ENCODE measurements at places on chromosomes 2 and 18.

DNA sequence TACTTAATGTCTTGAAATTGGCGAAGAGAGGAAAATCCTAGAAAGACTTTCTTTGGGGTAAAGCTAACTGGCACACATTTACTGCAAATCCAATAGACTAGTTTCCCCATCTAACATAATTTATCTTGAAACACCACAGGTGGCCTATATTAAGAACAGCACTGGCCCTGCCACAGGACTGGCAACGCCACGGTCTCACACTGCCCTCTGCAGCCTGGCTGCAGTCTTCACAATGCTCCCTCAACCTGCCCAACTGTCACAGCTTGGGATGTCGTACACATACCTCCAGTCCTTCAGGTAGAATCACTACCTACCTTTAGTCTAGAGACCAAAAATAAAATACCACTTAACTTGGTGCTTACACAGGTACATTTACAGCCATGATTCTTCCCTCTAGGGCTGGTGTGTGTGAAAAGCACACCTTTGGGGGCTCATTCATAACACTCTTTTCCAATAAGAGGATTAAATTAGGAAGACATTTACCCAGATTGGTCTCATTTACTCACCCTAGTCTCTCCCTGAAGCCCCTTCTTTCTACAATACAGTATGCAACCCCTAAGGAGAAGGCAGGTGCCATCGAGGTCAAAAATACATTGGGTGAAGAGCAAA lies 222.2 kb downstream of the C1D start:
- peak; percentile 68 for DNase-seq

DNA sequence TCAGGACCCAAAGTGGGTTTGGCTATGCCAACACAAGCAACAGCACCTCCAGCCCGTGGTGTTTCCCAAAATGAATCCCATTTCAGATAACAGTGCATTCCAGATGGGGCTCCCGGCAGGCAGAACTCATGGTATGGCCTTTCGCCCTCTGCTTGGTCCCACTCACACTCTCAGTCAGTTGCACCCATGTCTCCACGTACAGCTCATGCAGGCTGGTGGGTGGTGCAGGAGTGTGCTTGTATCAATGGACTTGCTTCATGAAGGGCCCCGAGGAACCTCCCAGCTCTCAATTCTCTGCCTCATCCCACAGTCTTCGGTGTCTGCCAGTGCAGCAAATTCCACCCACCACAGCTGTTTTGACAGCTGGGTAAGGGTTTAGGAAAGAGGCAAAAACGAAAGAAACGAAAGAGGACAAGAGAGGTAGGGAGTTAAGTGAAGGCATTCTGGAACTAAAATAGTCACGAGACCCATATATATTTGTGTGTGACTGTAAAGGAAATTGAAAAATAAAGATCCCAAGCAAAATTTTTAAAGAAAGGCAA lies 278.1 kb downstream of the DCDC2C start:
- no peak for DNase-seq

DNA sequence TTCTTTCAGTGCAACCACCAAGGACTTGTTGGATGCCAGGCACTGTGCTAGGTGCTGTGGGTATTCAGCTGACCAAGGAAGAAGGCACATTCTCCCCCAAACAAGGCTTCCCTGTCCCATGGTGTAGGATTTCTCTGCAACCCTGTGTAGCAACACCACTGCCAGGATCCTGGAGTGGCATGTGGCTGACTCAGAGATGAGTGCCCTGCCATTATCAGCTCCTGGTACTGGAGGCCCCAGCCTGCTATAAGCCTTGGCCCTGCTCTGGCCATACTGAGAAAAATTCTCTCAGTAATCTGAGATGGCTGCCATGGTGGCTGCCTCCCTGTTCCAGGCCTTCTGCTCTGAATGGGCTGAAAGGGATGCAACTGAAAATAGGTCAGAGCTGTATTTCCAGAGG lies 4.3 kb downstream of the SMYD5 start:
- peak; percentile 45 for DNase-seq

DNA sequence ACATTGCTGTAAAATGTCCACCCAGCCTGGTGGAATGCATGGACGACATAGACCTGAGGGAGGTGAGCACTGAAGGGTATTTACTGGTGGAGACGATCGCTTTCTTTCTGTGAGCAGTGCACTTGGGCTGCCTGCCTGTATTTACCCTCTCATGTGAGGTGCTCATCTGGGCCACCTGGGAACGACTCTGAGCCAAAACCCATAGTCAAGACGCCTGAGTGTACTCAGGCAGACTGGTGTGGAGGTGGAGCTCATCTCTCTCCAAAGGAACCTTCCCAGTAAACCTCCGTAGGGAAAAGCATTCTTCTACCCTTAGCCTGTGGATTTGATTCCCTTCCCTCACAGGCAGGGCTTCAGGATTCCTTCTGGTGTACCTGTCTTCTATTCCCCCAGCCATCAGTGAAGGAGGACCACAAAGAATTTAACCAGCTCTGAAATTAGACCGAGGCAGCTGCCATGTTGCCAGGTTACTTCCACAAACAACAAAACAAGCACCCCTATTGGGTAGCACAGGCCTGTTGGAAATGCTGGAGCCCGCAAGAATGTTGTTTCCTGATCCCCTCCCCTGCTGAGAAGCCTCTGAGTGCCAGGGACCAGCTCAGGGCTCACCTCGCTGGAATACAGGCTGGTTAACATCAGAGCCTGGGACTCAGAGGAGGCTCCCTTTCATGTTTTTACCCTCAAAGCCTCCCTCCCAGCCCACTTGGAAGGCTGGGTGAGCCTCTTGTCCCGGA lies 47.5 kb upstream of the TXNDC2 start:
- peak; percentile 89 for DNase-seq

- DNase-seq = no peak
Measured at GRCh38 chr18:39435209-39435608, 1869.6 kb upstream of the CELF4 start.

DNA sequence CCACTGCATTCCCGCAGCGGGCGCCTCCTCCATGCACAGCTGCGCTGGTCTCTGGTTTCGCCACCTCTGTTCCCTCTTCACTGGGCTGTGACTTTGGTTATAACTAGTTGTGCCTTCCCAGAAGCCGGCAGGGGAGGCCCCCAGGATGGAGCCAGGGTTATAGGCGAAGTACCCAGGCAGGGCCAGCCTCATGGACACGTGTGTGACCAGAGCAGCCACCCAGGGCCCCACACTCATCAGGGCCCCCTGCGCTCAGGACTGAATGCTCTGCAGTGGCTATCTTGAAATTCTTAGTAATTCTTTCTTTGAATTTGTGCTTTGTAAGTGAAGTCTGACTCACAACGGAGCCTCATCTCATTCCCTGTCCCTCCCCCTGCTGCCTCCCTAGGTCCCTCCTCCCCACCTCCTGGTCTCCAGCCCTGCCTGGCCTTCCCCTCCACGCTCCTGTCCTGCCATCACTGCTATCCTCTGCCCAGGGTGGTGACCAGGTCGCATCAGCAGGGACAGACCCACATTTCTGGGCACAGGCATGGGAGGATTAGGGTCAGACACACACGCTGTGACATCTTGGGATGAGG lies 38.1 kb upstream of the LBH start:
- no peak for DNase-seq

DNA sequence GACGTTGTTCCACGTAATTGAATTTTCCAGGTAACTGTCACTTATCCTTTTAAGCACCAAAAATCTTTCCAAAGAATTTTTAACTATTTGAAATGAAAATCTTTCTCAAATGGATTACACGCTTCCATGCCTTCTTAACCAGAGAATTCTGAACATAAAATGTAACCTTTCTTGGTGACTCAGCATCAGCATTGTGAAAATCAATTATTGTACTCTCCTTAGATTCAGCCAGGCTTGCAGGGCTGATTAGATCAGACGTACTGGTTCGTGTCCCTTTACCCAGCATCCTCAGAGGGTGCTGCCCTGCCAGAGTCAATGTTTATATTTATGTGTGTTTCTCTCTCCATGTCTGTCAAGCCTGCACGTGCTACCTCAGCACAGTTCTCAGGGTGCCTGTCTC lies 623.9 kb downstream of the CNTNAP5 start:
- DNase-seq = peak; percentile 79

GRCh38 chr2:182545420-182546167 lies 118.8 kb upstream of the PDE1A start:
- DNase-seq = peak; percentile 57

GRCh38 chr2:160252278-160252887 lies 52.3 kb upstream of the ITGB6 start:
- peak; percentile 72 for DNase-seq

- DNase-seq = no peak
Measured at GRCh38 chr2:5609201-5609600, 83.0 kb upstream of the SOX11 start.

GRCh38 chr2:216984937-216985336 lies 125.1 kb upstream of the TNP1 start:
- DNase-seq = no peak

DNA sequence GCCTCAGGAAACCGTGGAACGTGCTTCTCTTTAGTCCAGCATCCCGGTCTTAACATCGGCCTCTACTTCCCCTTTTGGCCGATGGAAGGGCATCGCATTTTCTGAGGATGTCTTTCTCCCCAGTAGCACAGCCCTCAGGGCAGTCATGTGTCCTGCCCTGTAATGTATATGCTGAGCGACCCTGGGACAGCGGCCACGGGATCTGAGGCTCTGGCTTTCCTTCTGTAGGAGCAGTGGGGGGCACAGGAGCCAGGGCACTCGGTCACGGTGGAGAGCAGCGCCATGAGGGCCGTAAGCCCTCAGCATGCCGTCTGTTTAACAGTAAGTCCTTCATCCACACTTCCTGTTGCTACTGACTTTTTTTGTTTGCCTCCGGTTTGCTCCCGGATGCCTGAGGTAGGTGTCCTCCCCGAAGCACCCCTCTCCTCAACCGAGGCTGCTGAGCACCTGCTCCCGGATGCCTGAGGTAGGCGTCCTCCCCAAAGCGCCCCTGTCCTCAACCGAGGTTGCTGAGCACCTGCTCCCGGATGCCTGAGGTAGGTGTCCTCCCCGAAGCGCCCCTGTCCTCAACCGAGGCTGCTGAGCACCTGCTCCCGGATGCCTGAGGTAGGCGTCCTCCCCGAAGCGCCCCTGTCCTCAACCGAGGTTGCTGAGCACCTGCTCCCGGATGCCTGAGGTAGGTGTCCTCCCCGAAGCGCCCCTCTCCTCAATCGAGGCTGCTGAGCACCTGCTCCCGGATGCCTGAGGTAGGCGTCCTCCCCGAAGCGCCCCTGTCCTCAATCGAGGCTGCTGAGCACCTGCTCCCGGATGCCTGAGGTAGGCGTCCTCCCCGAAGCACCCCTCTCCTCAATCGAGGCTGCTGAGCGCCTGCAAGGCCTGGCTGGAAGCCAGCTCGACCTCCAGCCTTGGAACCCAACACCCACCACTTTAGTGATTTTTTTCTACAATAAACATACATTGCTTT lies 169.3 kb downstream of the HDAC4 start:
- no peak for DNase-seq

- no peak for DNase-seq
Measured at GRCh38 chr2:215110918-215111317, 27.5 kb downstream of the ABCA12 start.

- no peak for DNase-seq
Measured at GRCh38 chr2:73588177-73588576, 54.0 kb downstream of the NAT8 start.

DNA sequence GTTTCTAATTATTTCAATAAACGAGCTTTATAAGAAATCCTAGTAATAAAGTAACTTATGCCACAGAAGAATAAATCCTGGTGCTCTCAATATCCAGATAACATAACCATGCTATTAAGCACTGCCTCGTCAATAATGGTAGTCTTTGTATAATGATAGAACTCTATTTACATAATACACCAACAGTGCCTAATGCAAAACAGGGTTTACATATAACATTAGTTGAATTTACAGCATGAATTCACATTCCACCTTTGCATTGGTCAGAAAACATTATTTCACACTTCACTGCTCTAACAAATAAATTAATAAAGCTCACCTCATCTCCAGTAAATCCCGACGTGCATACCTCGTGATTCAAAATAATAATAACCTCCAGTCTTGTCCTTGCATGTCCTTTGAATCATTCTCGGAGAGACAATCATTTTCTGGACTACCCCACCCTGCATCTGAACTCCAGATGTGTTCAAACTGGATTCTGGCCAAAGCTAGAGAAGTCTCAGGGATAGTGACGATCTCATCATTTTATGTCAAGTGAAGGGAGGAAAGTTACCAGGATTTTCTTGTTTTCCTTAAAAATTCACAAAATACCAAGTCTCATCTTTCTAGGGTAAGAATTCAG lies 189.2 kb downstream of the NCKAP5 start:
- no peak for DNase-seq

GRCh38 chr2:191434072-191434471 lies 188.9 kb downstream of the MYO1B start:
- DNase-seq = no peak

GRCh38 chr2:97908208-97908676 lies 87.5 kb downstream of the TMEM131 start:
- DNase-seq = no peak

- no peak for DNase-seq
Measured at GRCh38 chr18:22309191-22309590, 108.5 kb downstream of the CTAGE1 start.

DNA sequence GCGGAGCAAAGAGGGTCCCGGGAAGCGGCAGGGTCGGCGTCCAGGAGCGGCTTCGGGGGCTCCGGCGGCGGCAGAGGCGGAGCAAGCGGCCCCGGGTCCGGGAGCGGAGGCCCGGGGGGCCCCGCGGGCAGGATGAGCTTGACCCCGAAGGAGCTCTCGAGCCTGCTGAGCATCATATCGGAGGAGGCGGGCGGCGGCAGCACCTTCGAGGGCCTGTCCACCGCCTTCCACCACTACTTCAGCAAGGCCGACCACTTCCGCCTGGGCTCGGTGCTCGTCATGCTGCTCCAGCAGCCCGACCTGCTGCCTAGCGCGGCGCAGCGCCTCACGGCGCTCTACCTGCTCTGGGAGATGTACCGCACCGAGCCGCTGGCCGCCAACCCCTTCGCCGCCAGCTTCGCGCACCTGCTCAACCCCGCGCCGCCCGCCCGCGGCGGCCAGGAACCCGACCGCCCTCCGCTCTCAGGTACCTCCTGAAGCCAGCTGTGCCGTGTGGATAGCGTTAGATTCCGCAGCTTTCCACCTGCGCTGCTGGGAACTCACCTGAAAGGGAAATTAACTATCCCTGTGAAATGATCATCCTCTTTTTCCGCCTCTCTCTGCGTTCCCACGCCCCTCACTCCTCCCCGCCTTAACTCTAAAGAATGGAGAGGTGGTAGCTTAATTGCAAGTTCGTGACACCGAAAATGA lies 472 bp downstream of the CNOT11 start:
- peak; percentile 47 for DNase-seq
